Spinal cord (tissue), 10 donors: ENCODE measurements at places on chromosomes 16 and 17. TPM values are rescaled to one million over a fixed set of nuclear protein-coding genes. Genes with fewer than 3 reads are reported as not detected.

The ZMYND15 gene
- total RNA-seq, result 0.89 TPM

The INCA1 gene
- total RNA-seq, result 0.50 TPM

The ZG16B gene
- total RNA-seq, result 2.4 TPM

The TBC1D3K gene
- not detected for total RNA-seq

The TPPP3 gene
- 37.5 TPM for total RNA-seq

The MSL1 gene
- total RNA-seq, result 121 TPM

The SREBF1 gene
- total RNA-seq, result 27.5 TPM

The SOST gene
- 0.17 TPM for total RNA-seq

The CLDN9 gene
- 0.20 TPM for total RNA-seq

The CSH1 gene
- 18.1 TPM for total RNA-seq

The CRLF3 gene
- total RNA-seq, result 12.3 TPM

- DNase-seq, result no peak
Observed at GRCh38 chr17:78621720-78622490, 44.7 kb upstream of the DNAH17 start.

- DNase-seq, result no peak
Observed at GRCh38 chr17:65783845-65784334, 222.4 kb upstream of the AXIN2 start.

DNA sequence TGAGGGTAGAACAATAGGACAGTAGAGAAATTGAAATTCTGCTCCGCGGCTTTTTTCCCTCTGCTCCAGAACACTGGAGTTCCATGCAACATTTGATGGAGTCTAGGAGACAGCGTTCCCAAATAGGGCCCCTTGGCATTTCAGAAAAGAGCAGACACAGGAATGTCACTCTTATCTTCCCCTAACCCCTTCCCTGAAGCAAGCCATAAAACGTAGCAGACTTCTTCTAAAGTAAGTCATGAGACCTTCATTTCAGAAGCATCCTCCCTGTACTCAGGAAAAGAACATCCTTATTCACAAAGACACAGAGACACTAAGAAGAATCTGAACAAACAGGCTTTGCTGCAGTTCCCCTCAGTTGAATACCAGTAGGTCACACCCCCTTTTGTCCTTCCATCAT is 296.1 kb upstream of the SOX9 start:
- DNase-seq, result no peak

- no peak for DNase-seq
Observed at GRCh38 chr17:17252149-17252661, 15.2 kb upstream of the FLCN start.

GRCh38 chr17:21285164-21286065 is 904 bp downstream of the MAP2K3 start:
- DNase-seq, result no peak

DNA sequence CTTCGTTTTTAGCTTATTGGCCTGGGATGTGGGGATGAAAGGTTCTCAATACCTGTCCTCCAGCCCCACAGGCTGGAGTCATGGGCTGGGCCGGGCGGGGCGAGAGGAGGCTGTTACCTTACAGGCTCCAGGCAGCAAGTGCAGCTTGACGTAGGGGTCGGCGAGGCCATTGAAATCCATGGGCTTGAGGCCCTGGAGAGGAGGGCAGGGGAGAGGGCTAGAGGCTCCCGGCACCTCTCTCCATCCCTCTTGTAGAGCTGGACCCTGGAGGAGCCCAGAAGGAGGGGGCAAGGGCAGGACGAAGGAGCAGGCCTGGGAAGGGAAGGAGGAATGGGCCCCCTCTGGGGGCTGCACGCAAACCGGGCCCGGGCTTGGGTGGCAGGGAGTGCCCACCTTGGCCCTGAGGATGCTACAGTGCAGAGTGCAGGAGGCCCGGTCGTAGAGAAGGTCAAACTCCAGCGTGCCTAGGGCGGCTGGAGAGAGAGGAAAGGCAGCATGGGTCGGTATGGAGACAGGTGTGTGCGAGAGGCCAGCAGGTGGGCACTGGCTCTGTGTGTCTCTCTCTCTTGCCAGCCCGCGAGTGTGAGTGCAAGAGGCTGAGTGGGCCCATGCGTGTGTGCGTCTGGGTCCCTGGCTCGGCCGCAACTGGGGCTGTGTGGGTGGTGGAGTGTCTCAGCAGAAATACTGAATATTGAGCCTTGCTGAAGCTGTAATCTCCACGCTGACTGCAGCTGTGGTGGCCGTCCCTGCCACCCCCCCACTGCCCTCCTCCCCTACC is 1.6 kb downstream of the DOC2A start:
- no peak for DNase-seq

DNA sequence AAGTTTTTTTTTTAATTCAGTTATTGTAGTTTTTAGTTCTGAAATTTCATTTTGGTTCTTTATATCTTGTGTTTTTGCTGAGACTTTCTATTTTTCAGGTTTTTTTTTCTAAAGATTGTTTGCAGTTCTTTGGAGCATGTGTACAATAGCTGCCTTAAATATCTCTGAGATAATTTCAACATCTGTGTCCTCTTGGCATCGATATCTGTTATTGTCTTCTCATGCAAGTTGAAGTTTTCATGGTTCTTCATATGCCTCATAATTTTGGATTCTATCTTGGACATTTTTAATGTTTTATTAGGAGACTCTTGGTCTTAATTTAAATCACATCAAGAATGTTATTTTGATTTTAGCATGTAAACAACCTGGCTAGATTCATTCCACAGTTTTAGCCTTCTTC is 22.8 kb downstream of the COX11 start:
- DNase-seq, result no peak

GRCh38 chr17:836151-836550 is 54.0 kb downstream of the MRM3 start:
- DNase-seq, result no peak

- no peak for DNase-seq
Observed at GRCh38 chr16:67148656-67149275, 2.0 kb downstream of the B3GNT9 start.

GRCh38 chr17:68197091-68197996 is 50.5 kb upstream of the AMZ2 start:
- DNase-seq, result no peak

DNA sequence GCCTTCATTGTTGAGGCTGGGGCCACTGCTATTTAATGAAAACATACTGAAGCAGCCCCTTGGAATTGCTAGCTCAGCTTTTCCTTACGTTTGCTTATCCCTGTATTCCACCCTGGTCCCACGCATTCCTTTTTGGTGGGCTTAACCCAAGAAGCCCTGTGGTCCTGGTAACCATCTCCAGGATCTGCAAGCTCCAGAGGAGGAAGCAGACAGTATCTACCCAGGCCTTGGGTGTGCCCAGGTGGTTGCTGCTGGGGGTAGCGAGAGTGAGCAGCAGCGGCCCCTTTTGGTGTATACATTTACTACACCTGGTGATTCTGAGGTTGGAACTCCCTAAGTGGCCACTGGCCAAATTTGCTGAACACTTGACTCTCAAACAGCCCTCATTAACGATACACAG is 97.7 kb downstream of the CBLN1 start:
- DNase-seq, result no peak

DNA sequence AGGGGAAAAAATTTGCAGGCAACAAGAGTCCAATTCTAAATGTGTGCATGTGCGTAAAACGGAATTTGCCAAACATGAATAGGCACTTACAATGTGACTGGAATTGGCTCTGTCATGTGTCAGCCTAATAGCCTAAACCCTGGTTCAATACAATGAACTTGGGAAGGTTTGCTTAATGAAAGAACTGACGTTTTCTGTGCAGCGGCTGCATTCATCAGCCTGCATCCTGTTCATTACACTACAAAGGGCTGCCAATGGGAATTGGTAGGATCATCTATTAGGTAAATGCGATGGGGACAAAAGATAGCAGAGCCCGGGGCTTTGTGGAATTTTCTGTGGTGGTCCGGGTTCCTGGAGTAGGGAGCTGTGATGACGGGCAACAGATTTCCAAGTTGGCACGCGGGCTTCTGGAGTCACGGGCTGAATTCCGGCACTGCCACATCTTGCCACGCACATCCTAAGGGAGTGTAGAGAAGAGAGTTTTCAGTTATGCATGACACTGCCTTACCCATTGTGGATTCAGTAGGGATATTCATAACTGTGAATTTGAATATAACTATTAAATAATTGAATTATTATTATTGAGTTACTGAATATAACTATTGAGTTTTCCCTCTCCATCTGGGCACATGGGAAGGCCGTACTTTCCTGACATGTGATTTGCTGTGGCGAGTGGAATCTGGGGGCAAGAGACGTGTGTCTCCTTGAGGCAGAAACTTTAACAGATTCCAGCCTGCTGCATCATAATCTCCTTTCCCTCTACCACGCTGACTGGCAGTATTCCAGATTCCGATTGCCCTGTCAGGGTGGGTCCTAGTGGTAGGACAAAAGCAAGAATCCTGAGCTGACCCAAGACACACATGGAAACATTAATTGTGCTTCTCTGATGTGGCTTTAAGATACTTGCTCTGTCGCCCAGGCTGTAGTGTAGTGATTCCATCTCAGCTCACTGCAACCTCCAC is 565.6 kb downstream of the WWOX start:
- no peak for DNase-seq

DNA sequence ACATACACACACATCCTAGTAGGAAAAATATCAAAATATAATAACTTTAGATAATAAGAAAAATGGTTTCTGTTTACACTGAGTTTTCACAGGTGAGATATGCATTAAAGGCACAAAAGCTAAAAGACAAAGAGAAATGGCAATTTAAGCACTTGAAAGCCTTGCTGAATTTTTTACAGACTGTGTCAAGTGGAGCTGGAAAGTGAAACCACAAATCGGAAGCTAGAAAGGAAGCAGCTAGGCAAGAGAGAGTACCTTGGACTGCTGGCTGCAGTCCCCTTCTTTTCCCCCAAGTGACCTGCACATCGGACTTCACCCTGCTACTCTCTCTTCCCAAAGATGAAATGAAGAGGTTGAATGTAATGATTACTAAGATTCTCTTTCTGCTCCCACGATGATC is 135.1 kb downstream of the CDH13 start:
- DNase-seq, result no peak

GRCh38 chr16:54253118-54253517 is 33.5 kb downstream of the IRX3 start:
- no peak for DNase-seq

DNA sequence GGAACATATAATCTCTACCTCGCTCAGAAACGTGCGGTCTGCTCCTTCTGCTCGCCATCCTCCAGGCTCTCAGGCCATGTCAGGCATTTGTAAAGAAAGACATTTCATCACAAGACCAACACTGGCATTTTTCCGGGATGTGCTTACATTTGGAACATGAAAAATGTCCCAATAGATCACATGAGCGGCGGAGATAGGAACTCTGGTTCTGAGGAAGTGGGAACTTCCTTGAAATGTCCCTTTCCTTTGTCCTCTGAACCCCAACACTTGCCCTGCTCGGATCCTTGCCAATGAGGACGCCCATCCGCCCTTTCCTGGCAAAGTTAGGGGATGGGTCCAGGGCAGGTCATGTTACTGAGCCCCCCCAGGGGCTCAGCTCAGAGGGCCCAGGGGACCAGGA is 130.5 kb downstream of the MAF start:
- DNase-seq, result peak; percentile 10

- no peak for DNase-seq
Observed at GRCh38 chr17:40810494-40810893, 10.7 kb upstream of the KRT28 start.

DNA sequence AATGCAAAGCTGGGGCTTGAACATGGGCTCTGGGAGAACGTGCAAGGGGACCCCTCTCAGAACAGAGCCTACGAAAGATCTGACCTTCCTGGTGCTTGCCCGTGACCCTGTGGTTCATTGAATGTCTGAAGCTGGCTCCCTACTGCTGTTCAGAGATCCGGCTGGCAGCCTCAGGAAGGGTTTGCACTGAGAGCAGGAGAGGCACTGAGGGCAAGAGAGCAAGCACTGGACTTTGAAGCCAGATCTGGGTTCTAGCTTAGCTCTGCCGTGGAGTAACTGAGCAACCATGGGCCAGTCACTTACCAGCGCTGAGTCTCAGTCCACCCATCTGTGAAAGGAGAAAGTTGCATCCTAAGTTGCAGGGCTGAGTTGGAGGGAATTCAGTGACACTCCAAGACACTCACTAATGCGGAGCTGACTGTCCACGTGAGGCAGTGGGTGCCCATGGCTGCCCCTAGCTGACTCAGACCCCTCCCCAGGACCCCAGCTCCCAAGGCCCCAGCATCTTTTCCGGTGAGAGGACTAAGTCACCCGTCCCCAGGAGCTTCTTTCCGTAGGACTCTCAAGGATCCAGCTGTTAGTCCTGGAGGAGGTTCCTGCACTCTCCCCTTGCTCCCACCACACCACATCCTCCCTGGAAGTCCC is 41.3 kb downstream of the BEAN1 start:
- DNase-seq, result no peak

- DNase-seq, result no peak
Observed at GRCh38 chr17:68835071-68835470, 120.1 kb downstream of the ABCA8 start.

DNA sequence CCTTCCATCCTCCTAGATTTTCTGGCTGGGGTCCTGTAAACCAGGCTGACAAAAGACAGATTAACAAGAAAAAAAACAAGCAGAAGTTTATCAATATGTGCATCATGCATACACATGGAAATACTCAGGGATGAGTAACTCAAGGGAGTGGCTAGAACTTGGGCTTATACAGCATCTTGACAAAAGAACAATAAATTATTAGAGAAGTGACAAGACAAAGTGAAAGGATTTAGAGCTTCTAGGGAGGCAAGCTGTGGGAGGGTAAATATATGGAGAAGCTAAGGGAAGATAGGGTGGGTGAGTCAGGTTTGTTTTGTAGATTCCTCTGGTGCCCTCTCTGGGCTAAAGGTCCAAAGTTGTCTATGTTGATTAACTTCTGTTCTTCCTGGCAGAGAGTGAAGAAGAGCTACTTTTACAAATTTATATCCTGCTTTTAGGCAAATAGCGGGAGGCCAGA is 48.0 kb upstream of the NDRG4 start:
- no peak for DNase-seq

- no peak for DNase-seq
Observed at GRCh38 chr16:83532634-83533033, 275.1 kb upstream of the HSBP1 start.

- no peak for DNase-seq
Observed at GRCh38 chr17:67080804-67081203, 36.5 kb downstream of the CACNG1 start.

GRCh38 chr16:63447121-63447520 is 1410.9 kb upstream of the CDH8 start:
- no peak for DNase-seq

DNA sequence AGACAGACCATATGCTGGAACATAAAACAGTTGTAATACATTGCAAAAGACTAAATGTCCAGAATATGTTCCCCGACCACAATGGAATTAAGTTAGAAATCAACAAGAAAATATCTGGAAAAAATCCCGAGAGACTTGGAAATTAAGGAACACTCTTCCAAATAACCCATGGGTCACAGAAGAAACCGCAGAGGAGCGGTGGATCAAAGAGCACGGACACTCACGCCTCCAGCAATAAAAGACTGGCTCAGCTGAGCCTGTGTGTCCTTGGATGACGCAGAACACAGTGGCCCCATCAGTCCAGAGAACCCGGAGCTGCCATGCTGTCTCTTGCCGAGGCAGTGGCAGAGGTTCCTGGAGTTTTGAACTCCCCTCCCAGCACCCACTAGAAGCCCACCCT is 30.9 kb upstream of the FOXF1 start:
- no peak for DNase-seq

GRCh38 chr16:75792771-75793492 is 66.6 kb upstream of the CPHXL start:
- no peak for DNase-seq
